Esophagus mucosa (tissue), 1 donor: ENCODE measurements at places on chromosomes 3 and 15. TPM values are rescaled to one million over a fixed set of nuclear protein-coding genes. Genes with fewer than 3 reads are reported as not detected.

The SLC22A13 gene
- 0.64 TPM for total RNA-seq

The STOML1 gene
- 10.4 TPM for total RNA-seq

The DZIP3 gene
- total RNA-seq, result 3.5 TPM

The GMNC gene
- total RNA-seq, result not detected

The AMOTL2 gene
- total RNA-seq, result 33.2 TPM

The EHHADH gene
- 10.6 TPM for total RNA-seq

The TNFSF10 gene
- total RNA-seq, result 40.2 TPM

The CHRFAM7A gene
- total RNA-seq, result not detected

The UQCRC1 gene
- 258 TPM for total RNA-seq

The NCKIPSD gene
- total RNA-seq, result 12.6 TPM

The LRRN1 gene
- 0.44 TPM for total RNA-seq

The ATP10A gene
- 0.44 TPM for total RNA-seq

The OIP5 gene
- total RNA-seq, result 6.4 TPM

The SPTSSB gene
- total RNA-seq, result 3.2 TPM

The PLAAT1 gene
- 7.4 TPM for total RNA-seq

The EXD1 gene
- total RNA-seq, result not detected

The SI gene
- not detected for total RNA-seq

The ALG1L2 gene
- total RNA-seq, result not detected

The FOXL2NB gene
- total RNA-seq, result not detected

The FOXL2 gene
- total RNA-seq, result not detected

The ARL14 gene
- total RNA-seq, result 0.32 TPM

The AADACL2 gene
- not detected for total RNA-seq

The CRTAP gene
- 78.7 TPM for total RNA-seq

The GP5 gene
- 0.08 TPM for total RNA-seq

The NMD3 gene
- 35.3 TPM for total RNA-seq

The SPESP1 gene
- total RNA-seq, result 0.52 TPM

The CRELD1 gene
- total RNA-seq, result 4.6 TPM

The NMB gene
- total RNA-seq, result 12.8 TPM

The SAMD7 gene
- not detected for total RNA-seq

The NR1I2 gene
- total RNA-seq, result not detected

The FGF12 gene
- 0.72 TPM for total RNA-seq
